ENCODE measurements at places on chromosomes 7 and 10.
A peak's percentile ranks its signal among the peaks of the same experiment; 100 is the strongest.

GRCh38 chr7:111229916-111230315 is 139.0 kb downstream of the LRRN3 start:
- no peak for DNase-seq

GRCh38 chr7:50262916-50263690 is 41.4 kb upstream of the IKZF1 start:
- DNase-seq = no peak

DNA sequence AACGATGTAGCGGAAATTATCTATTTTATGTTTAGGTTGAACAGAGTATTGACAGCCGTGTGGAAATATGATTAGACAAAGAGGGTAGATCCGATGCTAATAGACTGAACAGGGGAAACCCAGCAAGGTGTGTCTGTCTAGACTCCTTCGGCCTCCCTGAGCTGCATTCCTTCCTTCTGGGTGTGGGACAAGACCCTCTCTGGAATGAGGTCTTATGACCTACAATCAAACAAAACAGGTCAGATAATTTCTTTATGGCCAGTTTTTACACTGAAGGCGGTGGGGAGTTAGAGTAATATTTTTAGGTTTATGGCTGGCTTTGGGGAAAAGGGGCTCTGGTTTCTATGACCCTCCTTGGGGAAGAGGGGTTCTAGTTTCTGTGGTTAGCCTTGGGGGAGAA is 41.2 kb downstream of the WIPF3 start:
- no peak for DNase-seq

DNA sequence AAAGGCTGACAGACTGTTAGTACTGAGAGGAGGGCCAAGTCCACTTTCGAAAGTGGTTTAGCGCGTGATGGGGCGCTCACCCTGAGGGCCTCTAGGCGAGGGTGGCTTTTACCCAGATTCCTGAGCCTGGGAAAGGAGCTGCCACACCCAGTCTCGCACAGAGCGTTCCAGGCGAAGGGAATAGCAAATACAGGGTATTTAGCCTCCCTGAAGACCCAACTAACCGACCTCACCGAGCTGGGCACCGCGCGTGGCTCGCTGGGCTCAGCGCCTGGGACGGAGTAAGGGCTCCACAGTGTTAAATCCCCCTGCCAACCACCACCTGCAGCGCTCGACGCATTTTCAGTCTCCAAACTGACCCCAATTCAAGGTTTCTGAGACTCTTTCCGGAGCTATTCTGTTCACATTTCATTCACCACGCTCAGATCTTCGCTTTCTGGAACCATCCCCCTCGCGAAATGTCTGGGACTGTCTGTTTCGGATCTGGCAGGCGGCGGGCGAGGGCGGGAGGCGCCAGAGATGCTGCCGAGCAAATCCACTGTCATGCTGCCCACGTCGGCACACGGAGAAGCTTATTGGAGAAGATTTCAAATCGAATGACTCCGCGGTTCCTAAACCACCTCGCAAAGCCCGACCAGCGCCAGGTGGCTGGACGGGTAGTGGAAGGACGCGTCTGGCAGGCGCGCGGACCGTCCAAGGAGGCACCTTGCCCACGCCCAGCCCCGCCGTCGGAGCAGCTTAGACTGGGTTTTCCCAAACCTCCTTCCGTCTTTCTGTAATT is 1.4 kb upstream of the OSBPL3 start:
- DNase-seq = peak; percentile 26

- DNase-seq = no peak
These were observed 93.4 kb upstream of the PDLIM1 start for GRCh38 chr10:95384011-95384704.

DNA sequence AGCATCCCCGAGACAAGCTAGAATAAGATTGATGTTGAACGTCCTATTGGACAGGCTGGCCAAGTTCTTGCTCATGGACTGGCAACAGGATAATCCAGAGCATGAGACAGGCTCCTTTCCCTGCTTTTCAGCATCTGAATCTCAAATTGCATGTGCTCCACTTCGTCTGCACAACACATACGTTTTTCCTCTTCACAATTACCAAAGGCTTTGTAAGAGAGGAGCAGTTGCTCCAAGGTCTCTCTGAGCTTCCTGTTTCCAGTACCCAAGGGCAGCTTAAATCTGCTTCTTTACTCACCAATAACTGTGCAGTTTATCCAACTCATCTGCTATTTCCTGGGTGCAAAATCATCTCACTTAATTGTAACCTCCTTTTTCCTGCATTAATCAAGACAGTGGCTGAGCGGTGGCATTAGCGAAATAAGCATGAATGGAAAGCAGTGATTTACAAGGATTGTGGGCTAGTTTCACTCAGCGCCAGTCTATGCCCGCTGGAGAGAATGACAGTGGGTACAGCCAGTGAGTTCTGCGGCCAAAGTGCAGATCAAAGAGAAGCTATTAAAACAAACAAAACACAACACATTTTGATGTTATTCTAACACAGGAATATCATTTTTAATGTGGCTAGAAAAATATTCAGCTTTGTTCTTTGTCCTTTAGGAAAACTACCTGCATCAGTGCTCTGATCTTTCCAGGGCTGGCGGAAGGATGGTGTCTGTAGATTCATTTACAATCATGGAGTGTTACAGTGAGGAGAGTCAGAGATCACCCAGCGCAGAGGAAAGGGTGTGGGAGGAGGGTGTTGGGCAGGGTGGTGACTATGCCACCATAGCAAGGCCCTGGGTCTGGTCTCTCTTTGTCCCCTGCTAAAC is 79.8 kb downstream of the CHN2 start:
- no peak for DNase-seq

DNA sequence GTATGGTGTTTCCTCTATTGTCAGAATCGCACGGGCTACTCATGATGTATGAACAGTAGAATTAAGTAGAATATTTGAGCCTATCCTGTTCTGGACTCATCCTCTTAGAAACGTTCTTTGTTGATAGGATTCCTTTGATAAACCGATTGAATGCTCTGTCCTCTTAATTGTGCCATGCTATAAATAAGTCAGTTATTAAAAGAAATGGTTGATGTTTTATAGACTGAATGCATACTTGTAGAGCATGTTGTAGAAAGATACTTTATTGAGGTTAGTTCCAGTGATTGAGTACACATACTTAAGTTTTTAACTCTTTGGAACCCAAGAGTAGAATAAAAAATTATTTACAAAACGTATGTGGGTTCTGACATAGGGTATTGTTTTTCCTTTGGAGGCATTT is 54.9 kb upstream of the HBP1 start:
- DNase-seq = no peak

DNA sequence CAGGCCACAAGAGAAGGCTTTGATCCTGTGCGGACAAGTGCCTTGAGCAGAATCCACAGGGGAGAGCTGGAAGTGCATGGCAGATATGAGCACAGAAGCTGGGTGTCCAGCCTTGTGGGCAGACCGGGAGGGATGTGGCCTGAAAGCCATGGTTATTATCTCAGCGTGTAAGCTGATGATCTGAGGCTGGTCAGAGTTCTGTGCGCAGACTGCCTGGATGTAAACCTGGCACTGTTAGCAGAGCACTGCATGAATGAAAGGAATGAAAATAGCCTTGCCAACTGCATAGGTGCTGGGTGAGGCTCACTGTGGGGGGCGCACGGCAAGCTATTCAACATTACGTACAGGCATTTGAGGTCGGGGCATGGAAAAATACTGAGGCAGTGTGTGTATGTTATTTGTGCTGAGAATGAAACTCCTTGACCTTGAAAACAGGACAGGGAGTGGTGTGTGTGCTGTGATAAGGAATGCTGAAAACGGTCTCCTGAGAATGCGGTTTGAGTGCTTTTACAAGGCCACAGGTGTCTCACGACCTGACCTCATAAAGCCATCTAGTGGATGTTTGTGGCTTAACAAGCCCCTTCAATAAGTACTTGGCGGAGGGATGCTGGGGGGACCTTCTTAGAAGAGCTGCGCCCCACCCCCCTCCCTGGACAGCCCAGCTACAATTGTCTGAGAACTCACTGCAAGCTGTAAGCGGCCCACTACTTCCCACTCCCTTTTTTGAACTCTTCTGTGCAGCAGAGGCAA is 18.7 kb downstream of the AKR1C1 start:
- DNase-seq = no peak

- no peak for DNase-seq
These were observed 57.8 kb upstream of the RAB18 start for GRCh38 chr10:27446091-27446918.

DNA sequence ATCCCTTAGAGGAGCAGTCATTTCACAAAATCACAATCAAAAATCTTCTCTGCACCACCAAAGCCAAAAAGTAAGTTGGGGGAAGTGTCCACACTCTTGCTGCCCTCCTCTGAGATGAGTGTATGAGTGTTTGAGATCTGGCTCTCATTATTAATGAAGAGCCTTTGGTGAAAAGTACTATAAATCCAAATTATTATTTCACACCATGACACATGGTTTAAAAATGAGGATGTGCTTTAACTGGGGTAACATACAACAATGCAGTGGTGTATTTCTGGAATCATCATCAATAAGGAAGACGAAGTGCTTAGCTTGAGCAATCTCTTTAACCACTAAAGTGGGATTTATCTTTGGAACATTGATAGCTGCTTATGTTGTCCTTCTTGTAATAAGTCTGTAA is 114.2 kb upstream of the ADAM12 start:
- no peak for DNase-seq

Data from effector memory CD8-positive, alpha-beta T cell (primary cell).